Activated CD4-positive, alpha-beta memory T cell treated with anti-CD3 and anti-CD28 coated beads for 36 hours (primary cell): ENCODE measurements at places on chromosomes 5 and 9. TPM values are rescaled to one million over a fixed set of nuclear protein-coding genes. Genes with fewer than 3 reads are reported as not detected.

Gene RNF208
- total RNA-seq, result 4.4 TPM

Gene KIF20A
- total RNA-seq, result 55.5 TPM

Gene PCDHGA7
- 0.07 TPM for total RNA-seq

Gene MELK
- total RNA-seq, result 69.6 TPM

Gene TMEM171
- total RNA-seq, result not detected

- DNase-seq, result no peak
- H3K36me3 ChIP-seq, result no peaks in the 10 kb centered on the region
- peaks cover 6% of the 10 kb centered on the region for H3K4me1 ChIP-seq
- no peak overlapping the region for H3K27ac ChIP-seq
- no peak overlapping the region for H3K4me3 ChIP-seq
These were observed 35.2 kb upstream of the CDC42SE2 start for GRCh38 chr5:131228646-131229045.

- peak overlapping the region; percentile 90 for H3K4me3 ChIP-seq
- H3K4me1 ChIP-seq, result peaks cover 21% of the 10 kb centered on the region
- DNase-seq, result peak; percentile 87
- H3K27me3 ChIP-seq, result peaks cover 10% of the 10 kb centered on the region
- H3K36me3 ChIP-seq, result peaks cover 3% of the 10 kb centered on the region
These were observed 865 bp upstream of the SLC22A4 start for GRCh38 chr5:132293066-132293991.

DNA sequence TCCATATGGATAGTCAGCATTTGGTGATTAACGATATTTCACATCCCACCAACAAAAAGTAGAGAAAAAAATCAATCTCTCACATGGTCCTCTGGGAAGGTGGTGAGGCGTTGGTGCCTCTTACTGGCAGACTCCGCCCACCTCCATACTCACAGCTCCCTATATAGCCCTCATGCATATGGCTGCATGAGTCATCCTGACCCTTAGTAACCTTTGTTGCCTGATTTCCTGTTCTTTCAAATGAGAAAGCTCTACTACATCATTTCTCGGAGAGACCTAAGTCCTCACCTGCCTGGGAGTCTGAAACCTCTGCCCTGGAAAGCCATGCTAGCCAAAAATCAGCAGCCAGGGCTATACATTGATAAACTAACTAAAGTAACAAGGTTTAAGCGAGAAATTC, 33.3 kb upstream of the ABCA1 start:
- peaks cover 31% of the 10 kb centered on the region for H3K4me1 ChIP-seq
- peak; percentile 83 for DNase-seq
- no peak overlapping the region for H3K4me3 ChIP-seq
- no peaks in the 10 kb centered on the region for H3K27me3 ChIP-seq
- H3K36me3 ChIP-seq, result no peaks in the 10 kb centered on the region

DNA sequence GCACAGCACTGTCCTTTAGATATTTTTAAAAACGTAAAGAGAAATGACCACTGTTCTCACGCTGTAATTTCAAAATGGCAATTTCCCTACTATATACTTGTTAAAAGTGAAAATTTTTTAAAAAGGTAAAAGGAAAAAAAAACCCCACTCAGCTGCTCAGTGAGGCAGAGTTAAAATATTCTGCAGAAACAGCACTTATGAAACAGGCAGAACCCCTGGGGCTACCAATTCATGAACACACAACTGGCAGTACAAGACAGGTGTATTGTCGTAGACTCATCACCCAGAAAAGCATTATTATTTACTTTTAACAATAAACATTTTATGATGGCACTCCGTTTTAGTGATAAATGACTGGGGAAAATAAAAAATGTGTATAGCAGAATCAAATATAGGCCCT, 1.5 kb upstream of the RASGRF2 start:
- H3K27me3 ChIP-seq, result peaks cover 6% of the 10 kb centered on the region
- no peak overlapping the region for H3K4me3 ChIP-seq
- H3K4me1 ChIP-seq, result peaks cover 37% of the 10 kb centered on the region
- DNase-seq, result no peak

GRCh38 chr9:83154087-83154736, 91.3 kb upstream of the RASEF start:
- no peak for DNase-seq
- H3K4me3 ChIP-seq, result no peak overlapping the region
- no peaks in the 10 kb centered on the region for H3K27me3 ChIP-seq

DNA sequence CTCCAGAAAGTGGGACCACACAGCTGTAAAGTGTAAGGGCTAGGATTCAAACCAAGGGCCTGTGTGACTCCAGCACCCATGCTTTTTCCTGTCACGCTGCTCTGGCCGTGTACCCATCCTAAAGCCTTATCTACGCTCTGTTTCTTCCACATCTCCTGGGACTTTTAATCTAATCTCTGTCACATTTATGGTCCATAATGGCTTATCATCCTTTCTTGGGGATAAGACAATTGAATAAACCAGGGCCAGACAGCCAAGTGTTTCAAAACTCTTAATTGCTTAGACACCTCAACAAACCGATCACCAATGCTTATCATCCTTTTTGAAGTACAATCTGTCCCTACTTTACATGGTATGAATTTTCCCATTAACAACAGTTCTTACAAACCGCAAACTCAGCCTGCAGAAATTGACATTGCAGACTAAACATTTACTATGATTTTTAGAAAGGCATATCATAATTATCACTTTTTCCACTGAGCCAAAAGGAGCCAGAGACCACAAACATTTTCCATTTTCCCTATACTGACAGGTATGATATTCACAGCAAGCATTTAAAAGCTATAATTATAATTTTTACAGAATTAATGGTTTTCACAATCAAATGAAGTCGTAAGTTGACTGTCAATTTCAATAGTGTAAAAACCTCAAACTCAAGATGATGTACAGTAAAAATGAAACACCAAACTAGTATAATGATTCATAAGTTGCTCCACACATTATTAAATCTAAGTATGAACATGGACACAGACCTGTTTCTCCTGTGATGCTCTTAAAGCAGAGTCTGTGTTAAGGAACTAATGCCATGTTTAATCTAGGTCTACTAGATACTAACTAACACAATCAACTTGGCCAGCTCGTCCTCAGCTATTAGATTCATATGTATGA, 99.5 kb downstream of the FBXW11 start:
- H3K27me3 ChIP-seq, result no peaks in the 10 kb centered on the region
- peak overlapping the region; percentile 38 for H3K4me3 ChIP-seq
- peaks cover 4% of the 10 kb centered on the region for H3K36me3 ChIP-seq
- H3K4me1 ChIP-seq, result peaks cover 55% of the 10 kb centered on the region
- H3K27ac ChIP-seq, result peak overlapping the region; percentile 74
- DNase-seq, result no peak

DNA sequence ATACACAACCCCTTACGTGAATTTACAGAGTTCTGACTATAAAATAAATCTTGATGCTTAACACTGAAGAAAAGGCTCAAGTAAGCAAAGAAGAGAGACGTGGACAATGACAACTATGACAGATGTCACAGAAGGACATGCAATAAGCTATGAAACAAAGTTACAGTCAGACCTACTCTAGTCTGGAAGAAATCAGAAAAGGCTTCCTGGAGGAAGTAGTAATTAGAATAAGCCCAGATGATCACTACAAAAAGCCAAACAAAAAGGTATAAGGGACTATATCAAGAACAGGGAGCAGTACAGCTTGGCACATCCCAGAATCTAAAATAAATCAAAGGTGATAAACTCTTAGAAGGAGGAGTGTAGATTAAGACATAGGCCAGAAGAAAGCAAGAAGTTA, 6.3 kb downstream of the FNIP1 start:
- DNase-seq, result no peak
- H3K4me1 ChIP-seq, result peaks cover 50% of the 10 kb centered on the region
- peaks cover 8% of the 10 kb centered on the region for H3K36me3 ChIP-seq
- H3K4me3 ChIP-seq, result no peak overlapping the region
- H3K27ac ChIP-seq, result no peak overlapping the region
- H3K27me3 ChIP-seq, result no peaks in the 10 kb centered on the region

DNA sequence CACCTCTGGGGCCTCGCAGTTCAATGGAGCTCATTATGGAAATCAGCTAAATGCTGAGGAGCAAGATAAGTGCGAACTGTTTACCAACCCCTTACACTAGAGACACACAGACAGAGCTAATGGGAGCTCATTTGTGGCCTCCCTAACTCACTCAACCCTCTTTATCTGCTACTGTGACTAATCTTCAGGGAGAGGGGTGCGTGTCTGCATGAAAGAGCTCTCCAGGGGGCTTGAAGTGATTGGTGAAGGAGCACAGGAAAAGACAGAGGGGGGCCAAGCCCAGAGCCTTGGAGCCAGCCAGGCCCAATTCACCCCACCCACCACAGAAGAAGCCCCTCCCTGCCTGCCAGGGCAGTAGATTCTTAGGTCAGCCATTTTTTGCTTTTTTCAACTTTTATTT, 466.8 kb upstream of the BRINP1 start:
- H3K27me3 ChIP-seq, result no peaks in the 10 kb centered on the region
- H3K4me1 ChIP-seq, result no peaks in the 10 kb centered on the region
- H3K27ac ChIP-seq, result no peak overlapping the region
- H3K4me3 ChIP-seq, result no peak overlapping the region
- H3K36me3 ChIP-seq, result no peaks in the 10 kb centered on the region
- DNase-seq, result no peak

GRCh38 chr5:72108202-72109061, 1.2 kb downstream of the MAP1B start:
- H3K4me3 ChIP-seq, result peak overlapping the region; percentile 49
- H3K27me3 ChIP-seq, result peaks cover 56% of the 10 kb centered on the region
- DNase-seq, result peak; percentile 39
- H3K27ac ChIP-seq, result no peak overlapping the region

DNA sequence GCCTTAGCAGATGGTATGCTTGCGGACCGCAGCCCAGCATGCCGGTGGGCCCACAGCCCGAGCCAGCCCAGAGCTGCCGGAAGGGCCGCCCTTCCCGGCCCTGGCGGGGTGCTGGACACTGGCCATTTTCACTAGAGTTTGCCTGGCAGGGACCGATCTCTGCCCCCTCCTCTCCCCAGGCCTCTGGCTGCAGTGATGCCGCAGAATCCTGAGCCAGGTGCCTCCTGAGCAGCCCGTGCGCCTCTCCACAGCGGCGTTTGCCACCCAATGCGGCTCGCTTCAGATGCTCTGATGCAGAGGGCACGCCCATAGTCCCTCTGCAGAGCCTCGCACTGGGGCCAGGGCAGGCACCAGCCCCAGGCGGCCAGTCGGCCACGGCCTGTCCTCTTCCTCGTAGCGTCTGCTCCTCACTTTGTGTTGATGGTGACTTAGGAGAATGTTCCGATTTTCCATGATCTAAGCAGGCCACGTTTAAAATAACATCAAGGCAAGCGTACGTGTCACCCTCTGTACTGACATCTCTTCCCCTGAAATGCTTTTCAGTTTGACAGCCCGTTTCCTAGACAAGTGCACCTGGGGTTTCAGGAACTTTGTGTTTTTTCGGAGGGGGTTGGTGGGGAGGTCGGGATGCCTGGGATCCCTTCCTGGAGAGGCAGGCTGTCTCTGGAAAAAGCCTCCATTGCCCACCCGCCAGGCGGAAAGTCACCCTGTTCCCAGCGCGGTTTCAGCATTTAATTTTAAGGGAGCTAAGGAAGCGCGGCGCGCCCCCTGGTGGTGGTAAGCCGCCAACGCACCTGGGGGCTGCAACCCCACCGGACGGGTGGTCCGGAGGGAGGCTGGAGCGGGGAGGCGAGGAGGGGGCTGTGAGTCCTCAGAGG, 29.8 kb upstream of the HMCN2 start:
- H3K36me3 ChIP-seq, result peaks cover 2% of the 10 kb centered on the region
- H3K4me3 ChIP-seq, result no peak overlapping the region
- H3K27ac ChIP-seq, result no peak overlapping the region
- H3K27me3 ChIP-seq, result no peaks in the 10 kb centered on the region

DNA sequence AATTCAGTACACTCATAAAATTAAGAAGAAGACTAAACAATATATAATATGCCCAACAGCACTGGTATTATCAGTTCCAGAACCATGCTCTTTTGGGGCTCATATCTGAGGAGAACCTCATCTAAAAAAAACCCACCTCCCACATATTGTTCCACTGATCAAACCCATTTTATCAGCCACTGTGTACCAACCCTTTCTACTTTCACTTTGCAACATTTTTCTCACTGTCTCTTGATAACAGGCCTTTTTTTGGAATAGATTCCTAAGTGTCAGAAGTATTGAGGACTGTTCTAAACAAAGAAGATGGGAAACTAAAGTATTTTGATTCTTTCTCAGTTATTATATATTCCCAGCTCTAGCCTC, 173.2 kb downstream of the GABRB2 start:
- H3K27me3 ChIP-seq, result peaks cover 3% of the 10 kb centered on the region
- no peak overlapping the region for H3K4me3 ChIP-seq
- H3K4me1 ChIP-seq, result no peaks in the 10 kb centered on the region
- no peak for DNase-seq
- H3K36me3 ChIP-seq, result no peaks in the 10 kb centered on the region

DNA sequence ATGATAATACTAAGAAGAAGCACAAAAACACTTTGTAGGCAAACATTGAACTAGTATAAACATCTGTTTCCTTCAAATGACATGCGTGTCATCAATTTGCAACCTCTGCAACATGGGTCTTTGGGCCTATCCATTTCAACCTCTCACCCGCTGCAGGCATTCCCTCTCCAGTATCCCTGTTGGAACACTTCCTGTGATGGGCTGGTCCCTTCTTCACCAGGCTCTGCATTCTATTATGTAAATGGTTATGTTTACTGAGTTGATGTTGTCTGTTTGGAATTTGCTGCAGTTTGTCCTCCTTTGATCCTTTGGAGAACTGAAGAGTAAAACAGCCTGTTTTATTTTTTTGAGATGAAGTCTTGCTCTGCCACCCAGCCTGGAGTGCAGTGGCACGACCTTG, 16.6 kb upstream of the TBC1D2 start:
- no peaks in the 10 kb centered on the region for H3K36me3 ChIP-seq
- no peak for DNase-seq
- H3K4me1 ChIP-seq, result no peaks in the 10 kb centered on the region
- no peak overlapping the region for H3K27ac ChIP-seq
- no peak overlapping the region for H3K4me3 ChIP-seq

- peaks cover 24% of the 10 kb centered on the region for H3K36me3 ChIP-seq
- no peaks in the 10 kb centered on the region for H3K27me3 ChIP-seq
- peaks cover 47% of the 10 kb centered on the region for H3K4me1 ChIP-seq
- peak overlapping the region; percentile 100 for H3K27ac ChIP-seq
- H3K4me3 ChIP-seq, result peak overlapping the region; percentile 80
These were observed 820 bp upstream of the NFX1 start for GRCh38 chr9:33289496-33289895.

GRCh38 chr9:88322906-88323566, 65.2 kb upstream of the SPIN1 start:
- peak; percentile 68 for DNase-seq
- no peak overlapping the region for H3K4me3 ChIP-seq
- H3K27ac ChIP-seq, result no peak overlapping the region
- peaks cover 4% of the 10 kb centered on the region for H3K27me3 ChIP-seq
- peaks cover 24% of the 10 kb centered on the region for H3K4me1 ChIP-seq

DNA sequence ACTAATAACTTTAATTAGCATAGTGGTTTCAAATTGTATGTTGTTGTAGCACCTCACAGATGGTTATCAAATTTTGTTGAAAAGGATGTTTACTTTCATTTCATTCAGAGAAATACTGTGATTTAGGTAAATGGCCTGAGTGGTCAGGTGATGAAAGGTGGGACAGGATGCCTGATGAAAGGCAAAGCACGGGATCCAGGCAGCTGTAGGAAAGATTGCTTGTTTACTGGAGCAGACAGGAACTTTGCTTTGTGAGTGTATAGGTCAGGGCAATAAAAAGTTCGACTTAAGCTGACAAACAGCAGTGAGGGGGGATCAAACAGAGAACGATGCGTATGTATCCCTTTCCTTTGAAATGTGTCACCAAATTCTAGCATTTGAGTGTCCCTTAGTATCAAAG, 19.0 kb downstream of the KIAA1958 start:
- H3K36me3 ChIP-seq, result no peaks in the 10 kb centered on the region
- no peaks in the 10 kb centered on the region for H3K27me3 ChIP-seq
- no peaks in the 10 kb centered on the region for H3K4me1 ChIP-seq
- H3K27ac ChIP-seq, result no peak overlapping the region
- H3K4me3 ChIP-seq, result no peak overlapping the region
